Stimulated activated CD4-positive, alpha-beta T cell treated with anti-CD3 and anti-CD28 coated beads, Interleukin-1b, Interleukin-23, amount 100 ng/mL, for 24 hours (primary cell): ENCODE measurements at places on chromosomes 4 and X.

GRCh38 chr4:153113838-153114105, 90.5 kb upstream of the TRIM2 start:
- no peak for DNase-seq

GRCh38 chr4:111989817-111990216, 155.4 kb upstream of the FAM241A start:
- DNase-seq, result no peak

GRCh38 chr4:121898150-121898549, 27.9 kb upstream of the BBS7 start:
- no peak for DNase-seq

DNA sequence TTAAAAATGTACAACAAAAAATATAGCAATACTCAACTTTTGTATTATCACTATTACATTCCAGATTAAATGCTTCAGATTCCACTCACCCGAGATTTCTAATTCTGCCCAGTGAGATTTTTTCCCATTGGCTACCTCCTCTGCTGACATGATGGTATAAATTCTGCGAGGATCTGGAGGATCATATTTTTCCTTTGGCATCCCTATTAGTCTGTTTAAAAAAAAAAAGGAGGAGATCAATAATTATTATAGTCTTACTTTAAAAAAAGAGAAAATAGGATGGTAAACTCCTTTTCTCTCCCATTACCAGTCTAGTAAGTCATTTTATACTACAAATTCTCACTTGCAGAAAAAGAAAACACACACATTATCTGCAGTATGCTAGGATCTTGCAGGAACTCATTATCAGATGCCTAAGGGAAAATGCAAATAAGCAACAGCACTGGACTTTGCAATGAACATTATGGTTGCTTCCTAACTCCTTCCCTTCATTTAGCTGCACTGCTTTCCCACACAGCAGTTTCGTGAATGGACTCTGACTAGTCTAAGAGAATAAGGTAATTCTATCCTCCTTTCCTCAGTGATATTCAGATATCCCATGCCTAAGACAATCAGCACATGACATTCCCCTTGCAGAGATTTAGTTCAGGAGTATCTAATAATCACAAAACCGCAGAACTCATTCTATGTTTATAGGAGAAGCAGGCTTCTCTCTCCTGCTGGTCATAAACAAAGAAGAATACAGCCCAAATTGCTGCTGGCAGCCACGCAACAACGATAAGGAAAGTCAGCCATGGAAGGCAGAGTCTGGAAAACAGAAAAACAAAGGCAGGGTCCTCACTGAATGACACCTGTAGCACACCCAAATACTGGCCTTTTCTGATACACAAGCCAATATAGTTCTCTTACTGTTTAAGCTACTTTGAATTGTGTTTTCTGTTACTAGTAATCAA, 42.7 kb downstream of the CNOT6L start:
- no peak for DNase-seq

GRCh38 chr4:95066050-95066449, 308.3 kb downstream of the BMPR1B start:
- no peak for DNase-seq

GRCh38 chr4:997375-998071, 4.3 kb upstream of the SLC26A1 start:
- no peak for DNase-seq
